T-helper 2 cell (primary cell): ENCODE measurements at places on chromosomes 5 and 9.

GRCh38 chr5:101163088-101163487, 260.0 kb upstream of the ST8SIA4 start:
- DNase-seq, result no peak

- no peak for DNase-seq
These were observed 33.9 kb downstream of the ACTBL2 start for GRCh38 chr5:57448751-57449150.

DNA sequence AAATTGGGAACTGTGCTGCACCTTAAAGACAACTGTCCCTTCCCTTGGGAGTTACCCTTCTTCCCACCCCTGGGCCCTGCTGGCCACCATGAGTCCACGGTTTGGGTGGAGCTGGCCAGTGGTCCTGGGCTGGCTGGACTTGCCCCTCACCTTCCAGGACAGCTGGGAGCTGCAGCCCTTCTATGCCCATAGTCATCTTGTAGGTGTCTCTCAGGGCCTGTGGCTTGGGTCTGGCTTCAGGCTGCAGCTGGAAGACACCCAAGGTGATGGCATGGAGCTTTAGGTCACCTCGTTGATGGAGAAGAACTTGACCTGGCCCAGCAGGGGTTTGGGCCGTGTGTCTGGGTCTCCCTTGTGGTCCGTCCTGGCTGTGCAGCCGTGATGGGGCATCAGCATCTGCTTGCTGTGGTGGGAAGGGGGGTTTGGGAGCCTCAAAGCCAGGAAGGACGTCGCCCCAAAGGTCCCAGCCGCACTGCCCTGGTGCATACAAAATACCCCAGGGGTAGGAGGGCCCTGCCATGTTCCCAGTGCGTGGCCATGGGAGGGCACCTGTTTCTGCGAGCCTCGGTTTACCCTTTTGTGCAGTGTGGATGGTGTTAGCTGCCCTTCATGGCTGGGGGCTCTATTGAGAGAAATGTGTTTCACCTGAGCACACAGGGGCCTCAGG, 8.9 kb downstream of the WNK2 start:
- no peak for DNase-seq

DNA sequence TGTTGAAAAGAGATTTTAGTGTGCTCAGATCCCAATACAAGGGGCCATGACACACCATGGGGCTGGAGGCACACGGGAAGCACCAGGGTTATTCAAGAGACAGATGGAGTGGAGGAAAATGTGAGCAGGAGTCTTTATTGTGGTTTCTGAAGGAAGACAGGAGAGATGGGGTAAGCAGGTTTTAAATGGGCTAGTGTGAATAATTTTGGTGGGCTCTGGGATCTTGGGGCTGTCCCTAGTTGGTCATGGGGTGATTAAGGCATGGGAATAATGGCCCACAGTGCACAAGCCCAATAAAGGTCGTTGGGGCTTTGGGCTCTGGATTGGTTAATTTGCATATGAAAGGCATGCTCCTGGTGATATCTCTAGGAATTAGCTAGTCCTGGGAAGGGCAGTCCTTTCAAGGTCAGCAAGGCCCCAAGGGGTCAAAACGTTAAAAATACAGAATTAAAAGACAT, 3.6 kb upstream of the SCGB3A2 start:
- DNase-seq, result no peak
